T-helper 1 cell (primary cell): ENCODE measurements at places on chromosomes 12 and 14.
A peak's percentile ranks its signal among the peaks of the same experiment; 100 is the strongest.

DNA sequence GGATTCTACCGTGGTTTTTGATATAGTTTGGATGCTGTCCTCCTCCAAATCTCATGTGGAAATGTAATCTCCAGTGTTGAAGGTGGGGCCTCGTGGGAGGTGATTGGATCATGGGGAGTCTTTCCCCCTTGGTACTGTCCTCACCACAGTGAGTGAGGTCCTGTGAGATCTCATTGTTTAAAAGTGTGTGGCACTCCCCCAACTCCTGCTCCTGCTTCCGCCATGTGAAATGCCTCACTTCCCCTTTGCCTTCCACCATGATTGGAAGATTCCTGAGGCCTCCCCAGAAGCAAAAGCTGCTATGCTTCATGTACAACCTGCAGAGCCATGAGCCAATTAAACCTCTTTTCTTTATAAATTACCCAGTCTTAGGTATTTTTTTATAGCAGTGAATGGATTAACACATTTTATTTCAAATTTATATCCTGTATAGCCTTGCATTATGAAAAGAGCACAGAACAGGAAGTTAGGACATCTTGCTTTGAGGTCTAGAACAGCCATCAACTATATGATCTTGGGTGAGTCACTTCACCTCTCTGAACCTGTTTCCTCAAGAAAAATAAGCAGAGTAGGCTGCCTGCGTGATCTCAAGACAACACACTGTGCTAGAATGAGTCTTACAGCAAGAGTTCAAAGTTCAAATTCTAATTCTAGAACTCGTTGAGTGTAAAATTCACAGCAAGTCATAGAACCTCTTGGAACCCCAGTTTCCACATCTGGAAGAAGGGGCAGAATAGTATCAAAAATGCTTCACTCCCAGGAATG lies 160.9 kb upstream of the EEA1 start:
- DNase-seq: peak; percentile 65

DNA sequence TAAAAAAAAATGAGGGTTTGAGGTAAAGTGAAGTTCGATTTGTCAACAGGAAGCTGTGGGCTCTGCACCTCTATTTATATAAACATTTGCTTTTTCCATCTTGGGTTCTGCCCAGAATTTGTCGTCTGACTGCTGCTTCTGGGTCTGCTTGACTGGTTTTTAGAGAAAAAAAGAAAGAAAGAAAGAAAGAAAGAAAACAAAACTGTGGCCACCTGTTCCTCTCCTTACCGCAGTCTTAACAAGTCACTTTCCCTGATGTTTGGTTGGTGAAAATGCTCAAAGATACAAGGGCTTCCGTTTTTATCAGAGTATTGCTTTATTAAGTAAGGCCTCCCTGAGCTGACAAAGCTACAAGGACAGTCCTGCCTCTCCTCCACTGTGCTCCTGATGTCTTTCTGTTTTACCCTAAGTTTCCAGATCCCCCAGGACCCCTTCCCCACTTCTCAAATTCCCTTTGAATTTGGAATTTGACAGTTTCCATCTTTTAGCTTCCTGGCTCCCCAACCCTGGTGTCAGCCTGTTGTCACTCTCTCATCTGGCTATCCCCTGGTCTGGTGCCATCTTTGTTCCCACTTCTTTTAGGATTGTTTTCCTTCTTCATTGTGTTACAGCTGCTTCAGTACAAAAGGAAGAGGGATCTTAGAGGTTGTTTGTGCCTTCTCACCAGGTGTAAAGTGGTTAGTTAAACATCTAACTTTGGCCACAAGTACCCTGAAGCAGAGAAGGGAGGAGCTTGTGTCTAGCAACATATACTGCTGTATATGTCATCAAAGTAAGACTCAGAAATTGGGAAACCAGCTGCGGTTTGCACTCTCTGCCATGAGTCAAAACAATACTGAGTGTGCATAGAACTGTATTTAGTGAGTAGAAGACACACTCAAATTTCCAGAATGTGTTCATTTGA lies 18.0 kb downstream of the MFAP5 start:
- DNase-seq: peak; percentile 67

GRCh38 chr14:105005329-105005928 lies 15.5 kb downstream of the CDCA4 start:
- no peak for DNase-seq

DNA sequence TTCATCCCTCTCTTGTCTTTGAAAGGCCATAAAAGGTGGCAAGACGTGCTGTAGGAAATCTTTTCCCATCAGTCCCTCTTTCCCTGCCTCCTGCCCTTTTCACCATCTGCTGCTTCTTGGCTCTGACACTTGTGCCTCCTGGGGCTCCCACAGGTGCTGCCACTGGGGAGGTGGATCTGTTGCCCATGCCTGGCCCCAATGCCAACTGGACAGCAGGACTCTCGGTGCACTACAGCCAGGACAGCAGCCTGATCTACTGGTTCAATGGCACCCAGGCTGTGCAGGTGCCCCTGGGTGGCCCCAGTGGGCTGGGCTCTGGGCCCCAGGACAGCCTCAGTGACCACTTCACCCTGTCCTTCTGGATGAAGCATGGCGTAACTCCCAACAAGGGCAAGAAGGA lies 6.5 kb downstream of the CLSTN3 start:
- DNase-seq: no peak

DNA sequence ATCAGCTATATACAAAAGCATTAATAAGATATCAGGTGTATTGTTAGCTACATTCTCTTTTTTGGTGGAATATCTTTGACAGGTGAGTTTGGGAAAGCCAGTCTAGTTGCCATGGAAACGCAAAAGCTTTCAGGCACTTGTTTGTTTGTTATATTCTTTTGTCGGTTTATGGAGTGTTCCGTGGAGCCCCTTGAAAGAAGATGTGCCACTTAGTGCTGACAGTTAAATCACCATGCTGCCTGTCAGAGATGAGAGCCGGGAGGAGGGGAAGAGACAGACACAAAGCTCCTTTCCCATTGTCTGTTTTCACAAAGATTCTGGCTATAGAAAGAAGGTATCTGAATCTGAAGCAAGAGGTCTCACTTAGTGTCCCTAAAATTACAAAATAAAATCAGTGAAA lies 170.8 kb downstream of the SNAPC1 start:
- no peak for DNase-seq

DNA sequence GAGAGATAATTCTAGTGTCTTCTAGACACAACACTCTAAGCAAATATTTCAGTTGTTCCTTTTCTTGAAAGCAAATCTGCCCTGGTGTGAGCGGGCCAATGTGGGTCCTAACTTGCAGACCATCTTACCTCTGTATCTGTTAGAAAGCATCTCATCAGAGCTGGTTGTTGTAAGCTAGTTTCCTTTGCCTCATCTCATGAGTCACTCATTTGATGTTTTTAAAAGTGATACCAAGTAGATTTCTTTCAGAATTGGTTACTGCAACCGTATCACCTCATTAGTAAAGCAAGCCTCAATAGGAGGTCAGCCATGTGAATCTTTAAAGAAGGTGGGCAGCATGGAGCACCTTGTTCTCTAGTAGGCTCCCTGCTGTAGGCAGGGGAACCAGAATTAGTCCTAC lies 78.6 kb downstream of the DAAM1 start:
- no peak for DNase-seq

DNA sequence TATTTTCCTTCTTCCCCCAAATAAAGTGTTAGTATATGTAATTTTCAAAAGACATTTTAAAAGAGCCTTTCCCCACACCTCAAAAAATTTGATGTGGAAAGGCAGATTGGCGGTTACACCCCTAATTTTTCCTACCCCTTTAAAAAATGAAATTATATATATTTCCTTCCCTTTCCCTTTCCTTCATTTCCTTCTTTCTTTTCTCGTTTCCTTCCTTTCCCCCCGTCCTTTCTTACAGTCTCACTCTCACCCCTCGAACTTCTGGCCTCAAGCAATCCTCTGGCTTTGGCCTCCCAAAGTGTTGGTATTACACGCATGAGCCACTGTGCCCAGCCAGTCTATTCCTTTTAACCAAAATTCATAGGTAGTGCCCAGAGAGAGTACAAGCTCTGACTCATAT lies 4.2 kb upstream of the UNC119B start:
- no peak for DNase-seq

- no peak for DNase-seq
These were observed 116.5 kb downstream of the KIF26A start for GRCh38 chr14:104254735-104255400.

DNA sequence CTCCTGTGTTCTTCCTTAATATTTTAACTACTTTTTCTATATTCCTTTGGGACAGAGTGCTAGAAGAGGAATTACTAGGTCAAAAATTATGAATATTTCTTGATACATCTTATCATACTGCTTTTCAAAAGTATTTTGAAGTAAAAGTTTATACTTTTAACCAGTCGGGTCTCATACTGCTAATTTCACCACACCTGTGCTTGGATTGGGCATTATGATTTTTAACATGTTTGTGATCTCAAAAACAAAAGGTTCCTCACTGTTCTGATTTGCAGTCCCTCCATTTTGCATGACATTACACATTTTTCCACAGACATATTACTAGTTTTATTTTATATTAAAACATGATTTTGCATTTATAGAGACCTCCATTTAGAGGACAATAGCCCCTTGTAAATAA lies 32.9 kb downstream of the MRPL42 start:
- DNase-seq: no peak

GRCh38 chr14:39175445-39176262 lies 600 bp downstream of the PNN start:
- peak; percentile 18 for DNase-seq
